ENCODE measurements at places on chromosomes 5 and 9.

- DNase-seq: no peak
These were observed 190.8 kb downstream of the ELAVL2 start for GRCh38 chr9:23635276-23635675.

DNA sequence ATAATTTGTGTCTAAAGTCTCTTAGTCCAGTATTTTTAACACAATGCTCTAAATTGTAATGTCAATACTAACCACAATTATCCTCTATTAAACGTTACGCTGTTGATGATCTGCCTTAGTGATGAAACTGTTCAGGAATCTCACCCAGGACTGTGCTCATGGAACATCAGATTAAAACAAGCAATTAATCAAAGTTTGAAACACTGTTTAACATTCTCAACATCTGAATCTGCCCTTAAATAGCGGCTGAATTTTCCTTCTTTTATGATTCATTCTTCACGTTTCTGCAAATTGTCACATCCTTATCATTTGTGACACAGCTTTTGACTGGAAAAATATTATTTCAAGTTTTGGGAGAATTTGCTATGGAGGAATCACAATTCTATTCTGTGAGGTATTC, 113.8 kb downstream of the MARCHF11 start:
- no peak for DNase-seq

DNA sequence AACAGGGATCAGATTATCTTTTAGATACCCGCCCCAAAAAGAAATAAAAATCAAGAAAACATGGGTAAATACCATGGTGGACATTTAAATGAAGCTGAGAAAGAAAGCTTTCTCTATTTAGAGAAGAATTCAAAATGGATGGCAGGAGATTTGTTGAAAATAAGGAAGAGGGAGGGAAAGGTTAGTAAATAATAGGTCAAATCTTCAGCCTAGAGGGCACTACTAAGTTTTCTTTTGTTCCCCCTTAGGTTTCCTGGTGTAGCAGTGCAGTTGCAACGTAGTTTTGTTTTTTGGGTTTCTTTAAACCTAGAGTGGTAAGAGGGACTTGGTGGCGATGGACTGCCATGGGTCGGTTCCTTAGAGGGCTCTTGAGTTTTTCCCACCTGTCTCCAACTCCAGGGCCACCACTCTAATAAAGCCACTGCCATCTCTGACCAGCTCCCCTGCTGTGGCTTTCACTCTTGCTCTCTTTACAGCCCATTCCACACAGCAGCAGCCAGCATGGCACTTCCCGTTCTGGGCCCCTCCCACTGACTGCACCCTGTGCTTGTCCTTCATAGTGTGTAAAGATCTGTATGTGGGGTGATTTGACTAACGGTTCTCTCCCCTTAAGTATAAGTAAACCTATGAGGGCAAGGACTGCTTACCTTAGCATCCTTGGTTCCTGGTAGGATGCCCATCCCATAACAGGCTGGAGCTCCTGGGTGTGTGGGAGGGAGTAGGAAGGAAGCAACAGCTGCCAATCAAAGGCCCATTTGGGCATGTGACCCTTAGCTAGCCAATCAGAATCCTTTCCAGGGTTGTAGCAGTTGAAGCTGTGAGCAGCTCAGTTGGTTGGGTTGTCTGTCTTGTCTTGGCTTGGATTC, 118.3 kb downstream of the SLC1A3 start:
- no peak for DNase-seq

DNA sequence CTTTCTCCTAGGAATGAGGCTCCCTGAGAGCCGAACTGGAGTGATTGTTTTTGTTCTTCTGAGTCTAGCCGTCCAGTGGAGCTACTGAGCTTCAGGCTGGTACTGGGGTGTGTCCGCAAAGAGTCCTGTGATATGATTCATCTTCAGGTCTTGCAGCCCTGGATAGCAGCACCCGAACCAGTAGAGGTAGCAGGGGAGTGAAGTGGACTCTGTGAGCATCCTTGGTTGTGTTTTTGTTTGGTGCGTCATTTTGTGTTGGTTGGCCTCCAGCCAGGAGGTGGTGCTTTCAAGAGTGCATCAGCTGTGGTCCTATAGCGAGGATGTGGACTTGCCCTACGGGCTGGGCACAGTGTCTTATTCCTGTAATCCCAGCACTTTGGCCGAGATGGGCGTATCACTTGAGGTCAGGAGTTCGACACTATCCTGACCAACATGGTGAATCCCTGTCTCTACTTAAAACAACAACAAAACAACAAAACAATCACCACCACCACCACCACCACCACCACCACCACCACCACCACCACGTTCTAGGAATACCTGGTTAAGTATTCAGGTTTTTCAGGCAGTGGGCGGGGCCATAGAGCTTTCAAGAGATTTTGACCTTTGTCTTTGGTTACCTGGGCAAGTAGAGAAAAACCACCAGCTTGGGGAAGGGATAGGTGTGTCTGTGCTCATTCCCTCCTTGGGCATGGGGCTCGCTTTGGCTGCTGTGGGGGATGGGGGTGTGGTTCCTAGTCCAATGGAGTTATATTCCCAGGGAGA, 154.0 kb downstream of the WDR70 start:
- no peak for DNase-seq

DNA sequence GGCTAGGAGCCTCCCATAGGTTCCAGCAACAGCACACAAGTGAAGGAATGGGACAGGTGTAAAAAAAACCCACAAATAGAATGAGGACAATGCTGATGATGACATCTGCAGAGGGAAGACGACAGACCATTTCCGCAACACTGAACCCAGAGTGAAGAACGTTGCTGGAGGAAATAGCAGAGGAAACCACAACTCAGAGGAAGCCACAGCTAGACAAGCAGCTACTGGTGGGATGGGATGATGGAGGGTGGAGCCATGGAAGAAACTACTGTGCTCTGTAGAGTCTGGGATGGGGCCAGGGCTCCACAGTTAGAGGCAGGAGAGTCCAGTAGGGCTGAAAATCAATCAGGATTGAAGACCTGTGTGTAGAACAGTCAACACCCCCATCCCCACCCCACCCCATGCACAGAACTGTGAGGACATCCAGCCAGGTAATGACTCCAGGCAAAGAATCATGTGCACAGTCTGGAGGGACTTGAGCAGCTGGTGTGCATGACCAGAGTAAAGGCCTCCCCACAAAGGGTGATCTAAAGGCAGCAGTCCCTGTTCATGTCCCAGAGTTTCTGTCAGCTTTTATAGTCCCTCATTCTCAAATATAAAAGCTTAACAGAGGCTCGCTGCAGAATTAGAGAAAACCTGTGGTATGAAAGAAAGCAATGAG, 65.2 kb upstream of the SPIN1 start:
- peak; percentile 81 for DNase-seq

GRCh38 chr5:125424402-125425141, 678.1 kb upstream of the ZNF608 start:
- DNase-seq: no peak

GRCh38 chr5:75710637-75711036, 6.6 kb downstream of the POC5 start:
- no peak for DNase-seq

- DNase-seq: no peak
These were observed 3.3 kb downstream of the SETX start for GRCh38 chr9:132351404-132352045.

- no peak for DNase-seq
These were observed 135.5 kb downstream of the CEMIP2 start for GRCh38 chr9:71632776-71633175.

GRCh38 chr9:130328349-130328801, 62.8 kb downstream of the HMCN2 start:
- no peak for DNase-seq

- DNase-seq: no peak
These were observed 4.6 kb downstream of the IFNW1 start for GRCh38 chr9:21137020-21137419.

GRCh38 chr9:104911032-104911607, 16.8 kb downstream of the ABCA1 start:
- DNase-seq: no peak

- DNase-seq: no peak
These were observed 259.3 kb downstream of the ROR2 start for GRCh38 chr9:91690540-91691249.

GRCh38 chr5:57499262-57500050, 16.8 kb upstream of the ACTBL2 start:
- DNase-seq: no peak

DNA sequence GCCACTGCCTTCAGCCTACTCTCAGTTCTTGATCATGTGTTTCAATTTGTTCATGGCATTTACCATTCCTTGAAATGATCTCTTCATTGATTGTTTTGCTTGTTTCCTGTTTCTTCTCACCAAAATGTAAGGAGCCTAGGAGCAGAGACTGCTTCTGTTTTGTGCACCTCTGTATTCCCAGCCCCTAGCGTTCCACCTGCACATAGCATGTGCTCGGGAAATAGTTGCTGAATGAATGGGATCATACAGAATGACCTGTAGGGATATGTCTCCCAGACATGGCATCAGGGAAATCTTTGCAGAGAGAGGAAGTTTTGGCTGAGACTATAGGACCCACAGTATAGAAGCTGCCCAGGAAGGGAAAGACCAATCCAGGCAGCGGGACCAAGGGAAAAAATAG, 6.2 kb upstream of the CERCAM start:
- DNase-seq: no peak

DNA sequence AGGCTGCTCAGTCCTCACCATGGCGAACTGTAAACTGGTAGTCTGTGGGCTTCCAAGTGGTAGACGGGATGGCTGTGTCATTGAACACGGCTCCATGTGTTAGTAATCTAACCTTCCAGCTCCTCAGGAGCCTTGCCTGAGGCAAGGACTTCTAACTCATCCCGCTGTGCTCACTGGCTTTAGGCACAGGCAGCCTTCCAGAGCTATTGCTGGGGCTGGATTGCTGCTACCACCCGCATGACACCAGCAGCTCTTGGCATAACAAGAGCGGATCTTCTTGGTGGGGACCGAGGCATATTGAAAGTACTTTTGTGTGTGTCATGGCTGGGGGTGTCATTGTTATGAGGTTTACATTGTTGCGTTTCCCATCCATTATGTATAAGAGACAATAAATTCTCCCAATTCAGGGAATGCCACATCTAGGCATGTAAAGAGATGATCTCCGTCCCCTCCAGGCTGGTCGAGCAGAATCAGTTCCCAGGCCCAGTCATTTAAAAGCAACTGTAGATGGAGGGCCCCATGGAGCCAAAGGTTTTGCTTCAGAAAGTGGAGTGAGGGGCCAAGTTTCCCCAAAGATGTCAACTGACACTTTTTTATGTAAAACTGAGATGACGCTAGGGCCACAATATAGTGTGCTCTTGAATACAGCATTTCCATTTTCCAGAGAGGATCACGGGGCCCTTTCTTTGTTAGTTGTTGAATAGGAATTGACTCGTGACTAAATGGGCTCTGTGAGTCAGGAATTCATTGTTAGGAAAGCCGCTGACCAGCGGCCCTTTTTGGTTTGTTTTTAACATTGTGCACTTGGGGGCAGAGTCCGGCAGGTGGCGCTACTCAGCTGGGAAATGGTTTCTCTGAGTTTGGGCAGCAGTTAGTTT, 759.5 kb downstream of the TAF11L14 start:
- DNase-seq: no peak

DNA sequence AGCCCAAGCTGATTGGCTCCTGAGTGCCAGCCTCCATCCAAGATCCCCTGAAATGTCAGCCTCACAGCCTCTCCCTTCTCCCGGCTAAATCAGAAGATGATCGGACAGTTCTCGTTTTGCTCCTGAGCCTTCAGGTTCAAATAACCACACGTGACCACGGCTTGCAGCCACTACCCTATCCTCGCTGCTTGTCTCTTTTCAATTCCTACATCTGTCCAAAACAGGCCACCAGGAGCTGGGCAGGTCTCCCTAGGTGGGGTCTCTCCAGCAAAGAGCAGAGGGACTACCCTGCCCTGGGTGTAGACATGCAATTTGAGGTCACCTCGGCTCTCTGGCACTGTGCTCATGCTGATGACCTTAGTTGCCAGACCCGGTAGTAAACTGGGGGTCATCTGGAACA, 224.0 kb upstream of the TBC1D2 start:
- DNase-seq: no peak

GRCh38 chr5:111158105-111158744, 66.0 kb upstream of the CAMK4 start:
- peak; percentile 52 for DNase-seq

- DNase-seq: no peak
These were observed 1.9 kb downstream of the RCL1 start for GRCh38 chr9:4794691-4795090.

GRCh38 chr5:14672082-14672481, 7.6 kb downstream of the OTULIN start:
- DNase-seq: no peak

DNA sequence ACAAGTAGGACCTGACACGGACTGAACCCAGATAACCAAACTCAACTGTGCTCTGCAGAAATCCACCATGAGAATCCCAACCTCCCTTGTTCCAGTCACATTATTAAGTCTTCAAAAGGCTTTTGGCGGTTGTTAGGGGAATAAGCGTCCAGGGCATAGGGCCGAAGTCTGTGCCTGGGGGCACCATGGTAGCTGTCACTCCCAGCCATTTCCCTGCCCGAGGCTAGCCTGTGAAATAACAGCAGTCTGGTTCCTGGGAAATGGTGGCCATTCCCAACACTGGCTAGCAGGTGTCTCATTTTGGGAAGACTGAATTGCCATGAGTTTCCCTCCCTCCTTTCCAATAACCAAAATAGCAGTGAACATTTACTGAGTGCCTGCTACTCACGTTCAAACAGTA, 122.2 kb downstream of the CRB2 start:
- DNase-seq: no peak

DNA sequence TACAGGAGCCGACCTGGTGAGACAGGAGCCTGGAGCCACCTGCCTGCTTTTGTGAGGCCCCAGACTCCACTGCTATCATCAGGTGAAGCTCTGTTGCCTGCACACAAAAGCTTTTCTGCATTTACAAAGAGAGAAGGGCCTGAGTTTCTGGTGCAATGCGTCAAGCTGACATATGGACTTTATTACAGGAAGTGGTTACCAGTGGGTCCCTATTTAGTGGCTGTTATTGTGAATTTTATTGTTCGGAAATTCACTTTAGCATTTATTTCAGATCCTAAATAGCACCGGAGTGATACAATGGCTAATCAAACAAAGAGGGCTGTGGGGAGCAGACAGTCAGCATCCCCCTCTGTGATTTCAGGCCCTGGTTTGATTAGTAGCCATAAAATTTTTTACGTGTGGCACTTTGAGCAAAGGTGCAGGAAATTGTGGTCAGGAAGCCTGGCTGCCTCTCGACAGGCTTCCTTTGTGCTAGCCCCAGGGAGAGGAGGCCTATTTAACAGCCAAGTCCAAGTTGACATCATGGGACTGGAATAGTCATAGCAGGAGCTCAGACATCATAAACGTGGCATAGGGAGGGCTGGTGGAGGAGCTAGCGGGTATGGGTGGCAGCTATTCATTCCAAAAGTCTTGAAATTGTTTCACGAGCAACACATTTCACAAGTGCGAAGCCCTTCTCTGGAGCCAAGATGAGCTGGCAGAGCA, 8.4 kb downstream of the TGFBI start:
- DNase-seq: peak; percentile 87

DNA sequence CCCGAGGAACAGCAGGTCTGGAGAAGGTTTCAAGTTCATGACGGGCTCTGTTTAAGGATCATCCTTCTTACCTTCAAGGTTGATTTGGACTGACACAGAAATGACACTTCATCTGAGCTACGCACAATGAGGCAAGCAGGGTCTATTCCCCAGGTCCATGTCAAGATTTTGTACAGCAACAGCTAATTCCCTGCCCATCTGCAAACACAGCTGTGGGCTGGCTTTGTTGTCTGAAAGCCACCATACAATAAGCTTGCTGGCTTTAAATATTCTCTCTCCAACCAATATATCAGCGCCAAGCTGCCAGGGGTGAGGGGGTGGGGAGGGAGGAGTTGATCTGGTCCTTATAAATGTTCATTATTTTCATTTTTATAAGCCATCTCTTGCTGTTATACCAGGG, 92.0 kb downstream of the OTULIN start:
- no peak for DNase-seq
